ENCODE measurements at places on chromosomes 3 and 15.

DNA sequence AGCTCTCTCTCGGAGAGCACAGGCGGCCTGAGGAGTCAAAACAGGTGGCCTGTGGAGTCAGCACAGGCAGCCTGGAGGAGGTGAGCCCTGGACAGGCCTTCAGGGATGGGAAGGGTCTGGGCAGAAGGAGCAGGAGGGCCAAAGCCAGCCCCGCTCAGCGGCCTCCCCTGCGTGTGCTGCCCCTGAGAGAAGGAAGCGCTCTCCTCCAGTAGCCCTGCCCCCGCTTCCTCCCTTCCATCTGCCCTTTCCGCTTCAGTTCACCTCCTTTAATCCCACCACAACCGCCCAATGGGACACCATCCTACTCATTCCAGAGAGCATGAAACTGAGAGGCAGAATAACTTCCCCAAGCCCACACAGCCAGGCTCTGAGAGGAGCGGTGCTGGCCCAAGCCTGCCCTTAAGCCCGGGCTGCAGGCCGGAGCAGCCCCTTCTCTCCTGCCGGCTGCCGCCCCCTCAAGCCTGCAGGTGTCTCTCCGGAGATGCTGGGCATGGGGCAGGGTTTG lies 3.2 kb upstream of the NR2E3 start:
- DNase-seq, result no peak

GRCh38 chr3:43873723-43874122 lies 183.0 kb downstream of the ABHD5 start:
- DNase-seq, result no peak

GRCh38 chr3:64694114-64694513 lies 6.3 kb upstream of the ADAMTS9 start:
- DNase-seq, result no peak

GRCh38 chr15:92079047-92079446 lies 225.5 kb downstream of the SLCO3A1 start:
- peak; percentile 24 for DNase-seq

DNA sequence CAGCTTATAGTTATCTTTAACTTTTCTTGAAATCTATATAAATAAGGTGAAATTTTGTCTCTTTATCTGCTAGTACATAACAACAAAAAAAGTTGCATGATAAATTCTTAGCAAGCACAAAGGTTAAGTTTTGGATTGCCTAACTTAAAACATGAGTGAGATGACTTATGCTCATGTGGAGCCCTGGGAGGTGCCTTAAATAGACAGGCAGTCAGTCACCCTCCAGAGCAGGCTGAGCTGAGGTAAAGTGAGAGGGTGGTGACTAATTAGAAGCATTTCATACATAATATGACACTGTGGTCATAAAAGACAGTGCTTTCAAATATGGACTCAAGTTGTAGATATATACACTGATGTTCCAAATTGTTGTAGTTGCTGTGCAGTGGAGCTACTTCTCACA lies 14.6 kb upstream of the MME start:
- no peak for DNase-seq

GRCh38 chr3:185823078-185824044 lies 1.5 kb downstream of the IGF2BP2 start:
- DNase-seq, result no peak

GRCh38 chr3:156477323-156477722 lies 77.6 kb downstream of the SSR3 start:
- no peak for DNase-seq

DNA sequence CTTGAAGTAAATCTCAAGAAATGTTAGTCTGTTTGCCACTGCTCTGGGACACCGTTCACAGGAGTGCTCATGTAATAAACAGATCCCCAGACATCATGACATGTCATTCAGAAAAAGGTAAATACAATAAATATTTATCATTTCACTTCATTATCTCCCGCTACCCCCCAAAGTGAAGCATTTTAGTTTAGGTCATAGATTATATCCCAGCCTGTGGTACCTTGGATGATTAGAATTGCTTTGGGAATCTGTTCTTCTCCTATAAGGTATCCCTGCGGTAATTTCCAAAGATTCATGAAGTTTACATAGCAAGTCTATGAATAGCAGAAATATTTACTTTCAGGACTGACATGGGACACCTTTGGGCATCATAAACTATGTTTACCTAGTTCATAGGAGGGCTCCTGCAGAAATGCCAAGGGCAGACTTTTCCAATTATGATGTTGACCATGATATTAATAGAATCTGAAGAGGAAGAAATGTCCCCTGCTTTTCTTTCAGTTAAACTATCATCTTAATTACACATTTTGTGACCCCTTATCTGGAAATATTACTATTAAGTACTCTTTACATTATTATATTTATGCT lies 268.0 kb downstream of the NAALADL2 start:
- no peak for DNase-seq

DNA sequence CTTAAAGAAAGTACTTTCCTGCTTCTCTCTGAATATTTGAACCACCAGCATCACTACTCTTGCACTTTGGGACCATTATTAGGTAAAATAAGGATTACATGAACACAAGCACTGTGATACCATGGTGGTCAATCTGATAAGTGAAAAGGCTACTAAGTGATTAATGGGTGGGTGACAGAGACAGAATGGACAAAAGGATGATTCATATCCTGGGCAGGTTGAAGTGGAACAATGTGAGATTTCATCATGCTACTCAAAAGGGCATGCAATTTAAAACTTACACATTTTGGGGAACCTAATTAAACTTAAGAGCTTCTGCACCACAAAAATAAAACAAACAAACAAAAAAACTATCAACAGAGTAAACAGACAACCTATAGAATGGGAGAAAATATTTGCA lies 172.0 kb upstream of the CD96 start:
- no peak for DNase-seq

DNA sequence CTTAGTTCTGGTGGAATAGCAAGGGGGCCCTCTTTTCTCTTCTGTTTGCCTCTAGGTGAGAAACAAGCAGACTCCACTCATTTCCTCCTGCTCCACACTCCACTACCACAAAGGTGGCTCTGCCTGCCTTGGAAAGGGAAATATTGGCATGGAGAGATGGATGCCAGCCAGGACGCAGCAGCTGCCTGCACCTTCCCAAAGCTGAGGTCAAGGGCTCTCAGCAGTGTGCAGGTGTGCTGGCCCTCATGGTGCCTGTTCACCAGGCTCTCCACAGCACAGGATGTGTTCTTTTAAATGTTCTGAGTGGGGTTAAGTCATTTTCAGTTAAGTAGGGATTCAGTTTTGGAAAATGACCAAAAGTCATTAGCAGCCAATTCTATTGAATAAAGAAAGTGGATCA lies 211.2 kb upstream of the STRIT1 start:
- no peak for DNase-seq

DNA sequence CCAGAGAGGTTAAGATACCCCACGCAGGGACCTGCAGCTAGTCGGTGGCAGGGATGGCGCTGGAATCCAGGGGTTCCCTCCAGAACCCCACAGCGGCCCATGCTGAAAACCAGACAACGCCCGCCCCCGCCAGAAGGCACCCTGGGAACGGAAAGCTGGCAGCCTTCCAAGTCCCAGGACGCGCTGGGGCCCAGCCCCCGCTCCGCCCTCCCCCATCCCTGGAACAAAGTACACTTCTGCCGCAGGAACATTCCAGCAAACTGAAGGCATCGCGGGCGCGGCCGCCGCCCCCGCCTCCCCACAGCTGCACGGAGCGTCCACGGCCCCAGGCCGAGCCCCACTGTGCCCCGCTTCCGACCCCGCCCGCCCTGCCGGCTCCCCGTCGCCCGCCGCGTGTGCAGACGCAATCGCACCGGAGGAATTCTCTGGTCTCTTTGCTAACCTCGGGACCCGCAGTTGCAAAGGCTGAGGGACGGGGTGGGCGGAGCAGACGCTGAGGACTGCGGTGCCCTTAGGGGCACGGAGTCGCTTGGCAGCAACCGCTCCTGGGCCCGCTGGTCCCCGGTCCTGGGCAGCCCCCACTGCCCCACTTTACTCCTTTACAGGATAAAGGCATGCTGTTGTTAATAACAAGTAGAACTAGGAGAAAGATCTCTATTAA lies 44.8 kb upstream of the RNU6-1 start:
- peak; percentile 25 for DNase-seq

GRCh38 chr15:68789534-68790241 lies 31.0 kb downstream of the ANP32A start:
- no peak for DNase-seq

DNA sequence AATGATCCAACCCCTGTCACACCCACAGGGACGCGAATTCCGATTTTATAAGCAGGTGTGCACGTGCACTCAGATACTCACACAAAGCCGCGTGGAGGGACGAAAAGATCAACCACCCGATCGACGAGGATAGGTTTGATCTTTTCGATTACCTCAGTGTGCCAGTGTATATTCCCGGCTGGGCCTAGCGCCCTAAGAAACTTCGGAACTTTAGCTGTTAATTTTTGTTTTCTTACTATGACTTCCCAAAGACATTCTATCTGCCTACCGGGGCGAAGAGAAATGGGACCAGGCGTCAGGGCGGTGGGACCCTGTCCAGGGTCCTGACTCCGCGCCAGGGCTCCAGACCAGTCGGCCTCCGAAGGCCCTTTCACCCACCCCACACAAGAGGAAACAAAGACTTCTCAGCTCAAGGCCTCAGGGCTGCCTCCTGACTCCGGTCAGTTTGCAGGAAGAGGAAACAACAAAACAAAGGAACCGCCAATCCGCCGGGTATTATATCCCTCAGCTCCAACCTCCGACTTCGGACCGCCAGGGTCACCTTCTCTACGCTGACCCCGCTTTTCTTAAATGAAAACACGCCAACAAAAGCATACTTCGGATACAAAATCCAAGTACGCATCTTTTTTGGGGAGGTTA lies 6.8 kb downstream of the ONECUT1 start:
- no peak for DNase-seq

DNA sequence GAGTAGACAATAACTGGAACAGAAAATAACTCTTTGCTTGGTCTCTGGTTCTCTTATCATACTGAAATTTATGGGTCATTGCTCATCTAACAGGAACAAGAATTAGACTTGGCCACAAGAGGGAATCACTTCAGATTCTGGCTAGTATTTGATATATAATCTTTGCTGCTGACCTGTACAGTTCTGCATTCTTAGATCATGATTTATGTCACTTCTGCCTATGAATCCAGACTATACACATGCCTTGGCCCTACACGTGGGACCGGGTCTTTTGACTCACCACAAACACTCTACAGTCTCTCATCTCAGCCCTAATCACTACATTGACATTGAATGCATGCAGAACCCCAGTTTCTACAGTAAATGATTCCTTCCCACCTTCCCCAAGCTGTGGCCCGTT lies 162.5 kb upstream of the SOX2 start:
- DNase-seq, result no peak

DNA sequence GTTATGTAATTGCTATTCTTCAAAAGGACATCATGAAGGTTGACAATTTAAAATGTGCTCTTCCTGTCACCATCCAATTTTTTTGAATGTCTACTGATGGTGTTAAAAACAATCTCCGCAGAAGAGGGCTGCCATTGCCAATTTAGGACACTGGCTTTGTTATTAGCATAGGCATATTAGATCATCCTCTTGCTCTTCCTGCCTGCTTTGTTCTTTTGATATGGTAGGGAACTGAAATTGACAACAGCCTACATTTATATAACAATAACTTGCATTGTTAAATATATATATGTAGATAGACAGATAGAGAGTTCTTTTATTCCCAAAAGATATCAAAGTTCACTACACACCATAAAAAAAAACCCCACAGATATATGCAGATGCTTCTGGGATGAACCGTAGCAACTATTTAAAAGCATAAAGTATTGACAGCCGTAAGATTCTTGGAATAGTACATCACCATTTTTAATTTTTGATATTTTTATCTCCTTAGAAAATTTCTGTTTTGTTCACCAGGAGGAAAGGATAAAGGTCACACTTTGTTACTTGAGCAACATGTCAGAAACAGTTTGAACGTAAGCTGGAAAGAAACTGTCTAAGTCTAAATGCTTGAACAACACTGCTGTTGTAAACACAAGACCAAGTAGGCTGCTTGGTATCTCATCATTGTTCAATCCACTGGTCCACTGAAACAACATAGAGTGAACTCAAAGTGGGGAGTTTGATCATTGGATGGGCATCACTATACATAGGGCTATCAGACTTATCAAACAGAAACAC lies 66.5 kb downstream of the MDFIC2 start:
- no peak for DNase-seq

DNA sequence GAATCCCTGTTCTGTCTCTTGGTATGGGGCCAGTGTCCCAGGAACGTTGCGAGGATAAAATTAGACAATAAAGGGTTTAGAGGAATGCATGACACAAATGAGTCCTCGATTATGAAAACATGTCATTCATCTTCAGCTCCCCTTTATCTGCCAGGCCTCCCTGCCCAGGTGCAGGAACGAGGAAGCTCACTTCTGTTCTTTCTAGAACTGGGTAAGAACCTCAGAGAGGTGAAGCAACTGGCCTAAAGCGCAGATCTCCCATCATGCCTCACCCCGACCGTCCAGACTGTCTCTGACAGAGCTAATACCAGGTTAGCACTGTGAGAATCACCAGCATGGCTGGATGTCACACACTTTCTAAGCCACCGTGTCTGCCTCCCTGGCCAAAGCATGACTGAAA lies 1.5 kb upstream of the ITIH1 start:
- no peak for DNase-seq

- no peak for DNase-seq
Measured at GRCh38 chr3:41065340-41065739, 134.0 kb upstream of the CTNNB1 start.

- DNase-seq, result no peak
Measured at GRCh38 chr3:113079218-113079961, 88.6 kb downstream of the GTPBP8 start.

GRCh38 chr3:9809239-9809614 lies 835 bp upstream of the TTLL3 start:
- no peak for DNase-seq
